Foreskin keratinocyte (primary cell): ENCODE measurements at places on chromosomes 5 and 9. TPM values are rescaled to one million over a fixed set of nuclear protein-coding genes. Genes with fewer than 3 reads are reported as not detected.

LRRC19 gene
- total RNA-seq = not detected in 2 replicates

HAVCR2 gene
- not detected in 2 replicates for total RNA-seq

PLAC8L1 gene
- total RNA-seq = not detected in 2 replicates

EEIG1 gene
- 4.1 and 6.1 TPM in 2 replicates for total RNA-seq

FOXD4 gene
- 0.10 and 0.14 TPM in 2 replicates for total RNA-seq

LAMC3 gene
- total RNA-seq = 0.03 TPM in 1 of 2 replicates, not detected in the other

SPATA31A3 gene
- total RNA-seq = not detected in 2 replicates

SMIM33 gene
- not detected in 2 replicates for total RNA-seq

ACOT12 gene
- total RNA-seq = not detected in 2 replicates

S100Z gene
- total RNA-seq = not detected in 2 replicates

SPINK6 gene
- 0.61 and 1.1 TPM in 2 replicates for total RNA-seq

- DNase-seq = no peak
Observed at GRCh38 chr5:154087260-154087659, 48.5 kb downstream of the MFAP3 start.

- DNase-seq = no peak
Observed at GRCh38 chr5:50697739-50698138, 31.3 kb downstream of the PARP8 start.

DNA sequence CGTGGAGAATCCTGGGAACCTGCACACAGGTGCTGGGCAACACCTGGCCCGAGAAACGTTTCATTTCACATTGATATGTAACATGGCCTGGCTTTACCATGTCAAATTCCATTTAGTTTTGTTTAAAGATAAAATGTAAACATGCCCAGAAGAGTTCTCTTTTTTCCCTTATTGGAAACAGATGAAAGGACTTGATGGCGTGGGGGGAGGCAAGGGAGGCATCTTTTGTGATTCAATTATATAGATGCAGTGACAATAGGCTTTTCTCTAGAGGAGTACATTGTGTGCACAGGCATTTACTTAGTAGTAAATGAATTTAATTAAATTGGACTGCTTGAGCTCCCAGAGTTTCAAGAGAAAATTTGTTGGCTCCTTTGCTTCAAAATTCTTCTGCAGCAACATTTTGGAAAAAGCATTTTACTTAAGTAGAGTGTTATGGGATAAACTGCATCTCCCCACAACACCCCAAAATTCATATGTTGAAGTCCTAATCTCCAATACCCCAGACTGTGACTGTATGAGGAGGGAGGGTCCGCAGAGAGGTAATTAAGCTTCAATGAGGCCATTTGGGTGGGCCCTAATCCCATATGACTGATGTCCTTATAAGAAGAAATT is 254.3 kb upstream of the NFIL3 start:
- no peak for DNase-seq

GRCh38 chr5:134113902-134114875 is at the start of gene TCF7:
Gene TCF7 (plus strand): TSS chr5:134114681. CDS start chr5:134114907, 226 bp downstream.
- peak; percentile 56 for DNase-seq

GRCh38 chr9:20087481-20087880 is 298.6 kb upstream of the SLC24A2 start:
- no peak for DNase-seq

GRCh38 chr5:4570047-4570995 is 569.8 kb upstream of the ADAMTS16 start:
- DNase-seq = no peak

DNA sequence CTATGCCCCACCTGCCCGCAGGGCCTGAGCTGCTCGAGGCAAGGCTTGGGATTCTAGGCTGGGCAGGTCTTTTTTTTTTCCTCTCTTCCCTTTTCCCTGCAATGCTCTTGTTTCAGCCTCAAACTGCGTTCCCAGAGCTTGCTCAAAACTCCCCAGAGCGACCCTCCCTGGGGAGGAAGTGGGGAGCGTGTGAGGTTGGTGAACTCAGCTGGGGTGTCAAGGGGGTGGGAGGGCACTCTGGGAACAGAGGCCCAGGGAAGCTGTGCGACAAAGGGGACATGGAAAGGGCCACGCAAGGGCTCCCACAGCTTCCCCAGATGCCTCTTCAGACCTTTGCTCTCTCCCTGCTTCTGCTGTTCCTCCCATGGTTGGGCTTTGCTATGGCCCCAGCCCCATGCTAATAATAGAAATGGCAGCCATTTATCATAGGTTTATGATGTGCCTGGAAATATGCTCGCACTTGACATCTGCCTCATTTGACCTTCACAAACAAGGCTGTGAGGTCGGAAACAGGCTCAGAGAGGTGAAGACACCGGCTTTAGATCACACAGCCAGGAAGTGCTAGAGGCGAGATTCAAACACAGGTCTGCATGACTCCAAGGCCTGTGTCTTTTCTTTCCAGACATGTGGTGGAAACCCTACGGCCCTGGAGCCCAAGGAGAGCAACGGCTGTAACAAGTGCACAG is 40.9 kb upstream of the IL17B start:
- DNase-seq = no peak

- DNase-seq = no peak
Observed at GRCh38 chr5:120919017-120919416, 454.9 kb downstream of the PRR16 start.

DNA sequence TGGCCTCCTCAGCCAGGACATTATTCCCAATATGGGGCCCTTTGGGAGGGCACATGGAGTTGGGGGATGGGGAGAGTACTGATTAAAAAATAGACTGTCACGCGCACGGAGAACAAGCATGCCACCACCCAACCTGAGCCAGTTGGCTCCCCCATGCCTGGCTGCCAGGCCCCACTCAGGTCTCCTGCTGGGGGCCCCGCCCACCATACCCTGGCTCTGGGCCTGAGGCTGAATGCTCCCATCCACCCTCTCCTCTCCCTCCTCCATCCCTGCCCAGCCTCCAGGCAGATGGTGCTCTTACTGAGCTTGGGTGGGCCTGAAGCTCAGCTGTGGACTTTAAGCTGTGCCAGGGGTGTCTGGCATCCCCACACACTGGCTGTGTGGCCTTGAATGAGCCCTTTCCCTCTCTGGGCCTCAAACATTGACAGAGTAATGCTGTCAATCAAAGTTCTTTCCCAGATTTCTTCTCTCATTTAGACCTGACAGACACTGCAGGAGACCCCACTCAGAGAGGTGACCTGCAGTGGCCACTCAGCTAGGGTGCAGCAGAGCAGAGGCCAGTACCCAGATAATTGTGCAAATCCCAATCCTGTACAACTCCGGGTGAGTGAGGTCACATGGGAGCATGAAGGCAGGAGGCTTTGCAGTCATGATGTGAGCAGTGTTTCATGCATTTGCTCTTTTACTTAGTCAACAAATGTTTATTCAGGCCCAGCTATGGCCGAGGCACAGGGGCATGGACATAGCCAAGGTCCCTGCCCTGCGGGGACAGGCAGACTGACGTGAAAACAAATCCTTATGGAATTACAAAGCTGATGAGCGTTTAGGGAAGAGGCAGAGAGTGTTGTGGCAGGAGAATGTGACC is 9.8 kb upstream of the SYNPO start:
- DNase-seq = no peak

DNA sequence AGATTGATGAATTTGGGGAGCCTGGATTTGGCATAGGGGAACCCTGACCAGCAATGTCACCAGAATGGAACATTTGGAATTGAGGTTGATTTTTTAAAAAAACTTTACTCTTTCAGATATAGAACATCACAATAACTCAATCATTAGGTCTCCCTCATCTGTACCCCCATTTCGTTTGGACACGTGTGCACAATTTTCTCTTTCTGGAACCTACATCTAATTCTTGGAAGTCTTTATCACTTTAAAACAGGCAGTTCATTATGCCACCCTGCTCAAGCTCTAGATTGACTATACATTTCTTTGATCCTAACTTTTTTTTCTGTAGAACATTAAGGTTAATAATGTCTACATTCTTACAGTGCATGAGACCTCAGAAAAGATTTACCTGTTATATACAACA is 3.7 kb upstream of the SSBP2 start:
- no peak for DNase-seq

DNA sequence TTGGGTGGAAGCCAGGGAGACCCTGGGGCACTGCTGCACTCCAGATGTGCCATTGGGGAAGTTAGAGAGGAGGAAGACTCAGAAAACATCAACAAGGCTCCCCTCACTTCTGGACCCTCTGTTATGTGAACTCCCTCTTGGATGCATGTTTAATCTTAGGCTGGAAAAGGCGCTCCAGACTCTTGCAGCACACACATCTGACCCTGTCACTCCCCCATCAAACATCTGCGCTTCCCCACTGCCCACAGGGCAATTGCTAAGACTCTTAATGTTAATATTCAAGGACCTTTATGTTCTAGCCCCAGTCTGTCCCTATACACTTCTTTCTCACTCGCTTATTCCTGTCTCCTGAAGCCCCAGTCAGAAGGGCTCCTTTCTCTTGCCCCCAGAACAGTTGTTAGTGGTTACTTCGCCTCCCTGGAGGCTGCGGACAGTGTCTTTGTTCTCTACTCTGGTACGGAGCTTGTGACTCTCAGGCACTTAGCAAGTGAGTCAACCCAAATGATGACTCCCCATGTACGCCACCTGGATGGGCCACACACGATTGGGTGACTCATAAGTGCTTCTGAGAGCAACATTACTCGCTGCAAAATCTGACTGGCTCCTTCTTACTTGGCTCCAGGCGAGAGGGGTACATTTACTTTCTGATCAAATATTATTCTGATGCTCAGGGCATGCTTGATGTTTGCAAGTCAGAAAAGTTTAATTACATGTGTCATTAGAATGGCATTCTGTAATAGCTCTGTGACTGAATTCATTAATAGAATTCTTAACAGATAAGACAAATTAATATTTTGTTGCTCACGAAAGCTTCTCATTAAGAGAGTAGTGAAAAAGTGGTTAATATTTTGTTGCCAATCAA is 193.6 kb downstream of the HSPA4 start:
- DNase-seq = peak; percentile 97

DNA sequence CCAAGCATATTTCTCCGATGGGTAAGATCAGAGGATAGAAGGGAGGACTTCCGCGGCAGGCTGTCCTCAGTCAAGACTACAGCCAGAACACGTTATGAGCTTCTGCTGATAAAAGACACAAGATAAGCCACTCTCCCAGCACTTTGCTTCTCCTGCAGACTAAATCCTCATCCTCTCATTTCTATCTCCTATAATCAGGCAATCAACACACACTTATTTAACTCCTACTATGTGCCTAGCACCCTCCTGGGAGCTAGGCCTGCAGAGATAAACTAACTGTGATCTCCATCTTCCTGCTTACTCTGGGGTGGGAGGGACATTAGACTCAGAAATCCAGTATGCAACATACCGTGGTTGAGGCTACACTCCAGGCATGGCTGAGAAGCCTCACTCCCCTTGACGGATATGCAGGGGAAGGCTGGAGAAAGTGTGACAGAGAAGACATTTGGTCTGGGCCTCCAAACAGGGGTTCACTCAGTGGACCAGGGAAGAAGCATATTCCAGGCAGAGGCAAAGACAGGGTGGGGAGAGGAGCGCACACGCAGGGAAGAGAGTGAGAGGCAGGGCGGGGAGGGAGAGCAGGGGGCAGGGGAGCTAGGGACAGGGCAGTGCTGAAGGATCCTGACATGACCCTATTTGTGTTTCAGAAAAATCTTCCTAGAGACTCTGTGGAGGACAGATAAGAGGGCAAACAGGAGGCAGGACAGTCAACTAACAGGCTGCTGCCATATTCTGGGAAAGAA is 274.1 kb downstream of the DENND1A start:
- DNase-seq = no peak

GRCh38 chr9:71790296-71790695 is 22.0 kb upstream of the CEMIP2 start:
- no peak for DNase-seq

DNA sequence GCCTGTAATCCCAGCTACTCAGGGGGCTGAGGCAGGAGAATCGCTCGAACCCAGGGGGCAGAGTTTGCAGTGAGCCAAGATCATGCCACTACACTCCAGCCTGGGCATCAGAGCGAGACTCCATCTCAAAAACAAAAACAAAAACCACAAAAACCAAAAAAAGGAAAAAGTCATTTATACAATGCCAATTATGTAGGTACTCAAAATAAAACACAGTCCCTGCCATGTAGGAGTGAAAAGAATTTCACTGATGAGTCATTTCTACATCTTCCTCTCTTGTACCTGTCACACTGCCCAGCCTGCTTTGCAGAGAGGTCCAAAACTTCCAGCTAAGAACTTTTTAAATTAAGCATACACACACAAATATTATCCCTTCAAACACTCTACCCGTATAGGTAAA is 215.8 kb downstream of the EPB41L4A start:
- DNase-seq = no peak

DNA sequence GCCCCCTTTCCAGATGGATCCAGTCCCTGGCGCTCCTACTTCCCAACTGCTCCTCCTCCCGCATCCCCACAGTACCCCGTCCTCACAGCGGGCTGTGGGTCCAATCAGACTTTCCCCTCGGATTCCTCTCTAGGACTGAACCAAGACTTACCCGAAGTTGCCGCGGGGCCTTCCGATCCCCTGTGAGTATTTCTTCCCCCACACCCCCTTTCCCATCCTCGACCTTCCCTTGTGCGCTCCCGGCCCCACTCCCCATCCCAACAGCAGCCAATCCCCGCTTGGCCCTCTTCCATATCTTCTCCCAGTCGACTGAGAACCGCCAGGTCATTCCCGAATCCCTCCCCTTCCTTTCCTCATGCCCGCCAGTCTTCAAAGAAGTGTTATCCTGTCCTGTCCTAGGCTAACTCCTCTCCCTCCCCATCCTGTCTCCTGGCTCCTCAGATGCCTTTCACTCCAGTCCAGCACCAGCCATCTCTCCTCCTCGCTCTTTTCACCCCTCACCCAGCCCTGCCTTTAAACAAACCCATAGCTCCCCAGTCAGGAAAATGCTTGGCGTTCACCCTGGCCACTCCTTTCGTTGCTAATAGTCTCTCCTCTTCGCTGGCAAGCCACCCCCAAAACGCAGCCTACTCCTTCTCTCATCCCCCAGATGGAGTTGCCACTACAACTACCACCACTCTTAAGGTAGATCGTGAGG is 646 bp downstream of the SWI5 start:
- DNase-seq = no peak

DNA sequence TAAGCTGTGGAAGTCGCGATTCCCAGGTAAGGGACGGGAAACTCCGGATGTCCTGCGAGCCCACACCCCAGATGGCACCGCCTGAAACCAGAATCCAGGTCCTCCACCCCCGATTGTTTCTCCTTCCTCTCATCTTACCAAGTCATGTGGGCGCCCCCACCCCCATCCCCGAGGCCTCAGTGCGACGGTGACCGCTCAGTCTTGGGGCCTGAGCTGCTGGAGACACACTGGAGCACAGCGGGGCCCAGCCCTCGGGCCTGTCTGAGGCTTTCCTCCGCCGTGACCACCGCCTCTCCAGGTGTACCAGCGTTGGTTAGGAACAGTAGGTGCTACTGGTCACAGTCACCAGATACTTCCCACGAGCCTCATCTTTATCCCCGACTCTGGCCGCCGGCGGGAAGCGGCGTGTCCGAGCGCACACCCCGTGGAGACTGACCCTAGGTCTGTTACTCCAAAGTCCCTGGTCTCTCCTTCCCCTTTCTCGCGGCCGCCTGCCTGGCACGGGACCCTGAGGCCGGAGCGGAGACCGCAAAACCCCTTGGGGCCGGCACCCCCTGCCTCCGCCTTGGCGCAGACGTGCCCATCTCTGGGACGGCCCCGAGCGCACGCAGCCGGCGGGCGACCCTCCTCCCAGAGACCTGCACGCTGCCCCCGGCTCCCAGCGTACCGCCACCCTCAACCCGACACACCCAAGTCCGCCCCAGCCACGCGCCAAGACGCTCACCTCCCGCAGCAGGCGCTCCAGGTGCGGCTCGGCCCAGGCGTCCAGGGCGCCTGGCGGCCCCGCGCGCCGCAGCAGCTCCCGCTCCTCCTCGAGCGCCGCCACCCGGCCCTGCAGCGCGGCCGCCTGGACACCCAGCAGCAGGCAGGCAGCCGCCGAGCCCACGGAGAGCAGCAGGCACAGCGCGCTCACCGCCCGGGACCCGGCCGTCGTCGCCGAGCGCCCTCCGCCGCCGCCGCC is 733 bp downstream of the COL23A1 start:
- DNase-seq = no peak

GRCh38 chr5:176169393-176170063 is 68.7 kb upstream of the SIMC1 start:
- DNase-seq = no peak
